Activated CD8-positive, alpha-beta memory T cell treated with anti-CD3 and anti-CD28 coated beads, Interleukin-2, amount 10 ng/mL, durations not matched to agents 7 days and 5 days (primary cell): ENCODE measurements at places on chromosomes 11 and 22.

DNA sequence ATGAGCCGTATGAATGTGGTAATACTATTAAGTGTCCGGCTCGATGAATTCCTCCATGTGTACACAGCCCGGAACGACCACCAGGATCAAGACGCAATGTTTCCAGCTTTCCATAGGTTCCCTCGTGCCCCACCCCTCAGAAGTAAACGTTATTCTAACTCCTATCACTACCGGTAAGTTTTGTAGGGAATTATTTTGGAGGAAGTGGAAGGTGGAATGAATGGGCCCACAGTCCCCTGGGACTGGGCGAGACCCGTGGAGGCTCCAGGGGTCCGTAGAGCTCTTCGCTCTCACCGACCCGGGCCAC lies 720 bp upstream of the FAR1 start:
- peak overlapping the region; percentile 82 for H3K27ac ChIP-seq
- H3K4me3 ChIP-seq, result peak overlapping the region; percentile 75
- DNase-seq, result no peak
- peaks cover 13% of the 10 kb centered on the region for H3K36me3 ChIP-seq

DNA sequence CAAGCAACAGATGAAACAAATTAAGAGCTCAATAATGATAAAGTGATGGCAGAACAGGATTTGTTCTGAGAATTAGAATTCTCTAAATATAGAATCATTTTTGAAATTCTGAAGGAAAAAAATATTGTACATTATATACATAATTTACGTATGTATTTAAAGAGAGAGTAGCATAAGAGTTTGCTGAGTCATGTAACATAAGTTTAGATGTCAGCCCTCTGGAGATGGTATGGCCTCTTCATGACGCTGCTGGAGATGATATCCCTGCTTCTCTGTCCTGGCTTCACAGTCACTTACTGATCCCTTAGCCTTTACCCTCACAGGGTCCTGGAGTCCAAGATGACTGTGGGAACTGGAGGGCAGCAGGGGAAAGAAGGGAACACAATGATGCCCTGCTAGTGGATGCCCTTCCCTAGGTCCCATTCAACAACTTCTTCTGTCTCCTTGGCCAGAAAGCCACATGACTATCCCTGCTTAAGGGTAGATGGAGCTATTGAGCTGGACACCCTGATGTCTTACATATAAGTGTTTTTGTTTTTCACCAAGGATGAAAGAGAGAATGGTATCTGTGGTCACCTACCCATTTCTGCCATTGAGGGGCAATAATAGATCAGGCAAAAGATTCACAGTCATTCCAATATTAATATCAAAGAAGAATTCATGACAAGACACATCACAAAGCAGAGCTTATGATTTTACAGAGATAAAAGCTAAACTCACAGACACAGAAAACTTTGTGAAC lies 753.1 kb downstream of the TBC1D22A start:
- no peak overlapping the region for H3K27ac ChIP-seq
- no peaks in the 10 kb centered on the region for H3K27me3 ChIP-seq
- no peaks in the 10 kb centered on the region for H3K4me1 ChIP-seq
- no peak for DNase-seq
- H3K36me3 ChIP-seq, result no peaks in the 10 kb centered on the region

GRCh38 chr11:20360650-20361049 lies 2.9 kb upstream of the HTATIP2 start:
- no peak overlapping the region for H3K27ac ChIP-seq
- DNase-seq, result peak; percentile 59
- H3K4me3 ChIP-seq, result peak overlapping the region; percentile 21
- H3K27me3 ChIP-seq, result peaks cover 2% of the 10 kb centered on the region
- peaks cover 4% of the 10 kb centered on the region for H3K36me3 ChIP-seq

DNA sequence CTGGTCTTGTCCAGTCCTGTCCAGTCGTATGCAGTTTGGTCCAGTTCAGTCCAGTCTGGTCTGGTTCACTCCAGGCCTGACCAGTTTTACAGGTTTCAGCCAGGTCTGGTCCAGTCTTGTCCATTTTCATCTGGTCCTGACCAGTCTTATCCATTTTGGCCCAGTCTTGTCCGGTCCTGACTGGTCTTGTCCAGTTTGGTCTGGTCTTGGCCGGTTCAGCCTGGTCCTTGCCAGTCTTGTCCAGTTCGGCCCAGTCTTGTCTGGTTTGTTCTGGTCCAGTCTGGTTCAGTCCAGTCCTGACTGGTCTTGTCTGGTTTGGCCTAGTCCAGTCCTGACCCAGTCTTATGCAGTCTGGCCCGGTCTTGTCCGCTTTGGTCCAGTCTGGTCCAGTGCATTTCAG lies 380.2 kb downstream of the OR4C45 start:
- no peak overlapping the region for H3K4me3 ChIP-seq
- no peak overlapping the region for H3K27ac ChIP-seq
- no peaks in the 10 kb centered on the region for H3K36me3 ChIP-seq
- DNase-seq, result no peak
- no peaks in the 10 kb centered on the region for H3K27me3 ChIP-seq
- H3K4me1 ChIP-seq, result no peaks in the 10 kb centered on the region

- no peak overlapping the region for H3K4me3 ChIP-seq
- H3K36me3 ChIP-seq, result no peaks in the 10 kb centered on the region
- no peak for DNase-seq
- H3K27ac ChIP-seq, result no peak overlapping the region
- H3K4me1 ChIP-seq, result peaks cover 32% of the 10 kb centered on the region
Observed at GRCh38 chr11:65221026-65221425, 39.3 kb downstream of the CAPN1 start.
